Upper lobe of right lung (tissue), 1 donor: ENCODE measurements at places on chromosomes 16 and 17. TPM values are rescaled to one million over a fixed set of nuclear protein-coding genes. Genes with fewer than 3 reads are reported as not detected.

- DNase-seq = no peak
Measured at GRCh38 chr16:73034374-73034773, 13.6 kb downstream of the ZFHX3 start.

The GRAPL gene
- total RNA-seq = 16.6 TPM

GRCh38 chr17:40419559-40420331, 2.0 kb upstream of the TOP2A start:
- DNase-seq = no peak

The SLFN5 gene
- 58.4 TPM for total RNA-seq

GRCh38 chr17:79865351-79866210, 26.3 kb upstream of the CBX4 start:
- no peak for DNase-seq

The NTHL1 gene
- total RNA-seq = 26.4 TPM

The EPX gene
- not detected for total RNA-seq

- DNase-seq = no peak
Measured at GRCh38 chr16:87044032-87044382, 273.2 kb downstream of the C16orf95 start.

The TOX3 gene
- 3.7 TPM for total RNA-seq

The CDK12 gene
- 53.6 TPM for total RNA-seq

The KRT24 gene
- total RNA-seq = not detected
